ENCODE measurements at places on chromosomes 7 and 10.
A peak's percentile ranks its signal among the peaks of the same experiment; 100 is the strongest.

GRCh38 chr7:158477866-158478265, 109.8 kb downstream of the PTPRN2 start:
- DNase-seq, result no peak

DNA sequence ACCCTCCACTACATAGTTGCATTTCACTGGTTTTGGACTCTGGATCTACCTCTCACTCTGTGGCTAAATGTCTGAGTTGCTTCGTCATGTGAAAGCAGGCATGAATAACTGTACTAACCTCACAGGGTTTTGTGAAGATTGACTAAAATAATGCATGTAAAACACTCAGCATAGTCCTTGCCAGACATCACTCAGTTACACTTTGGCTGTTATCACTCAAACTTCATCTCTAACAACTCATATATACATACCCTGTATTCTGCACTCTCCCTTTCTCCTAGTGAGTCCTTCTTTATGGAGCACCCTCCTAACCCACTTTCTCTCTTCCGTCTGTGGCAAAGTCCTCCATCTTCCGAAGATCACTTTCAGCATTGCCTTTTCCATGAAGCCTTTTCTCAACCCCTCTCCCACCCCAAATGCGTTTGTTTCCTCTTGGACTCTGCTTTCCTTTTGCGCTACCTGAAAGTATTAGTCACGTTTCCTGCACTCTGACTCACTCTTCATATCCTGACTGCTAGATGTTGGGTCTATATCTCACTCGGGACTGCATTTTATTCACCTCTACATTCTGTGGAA, 72.6 kb downstream of the OSBPL3 start:
- no peak for DNase-seq

DNA sequence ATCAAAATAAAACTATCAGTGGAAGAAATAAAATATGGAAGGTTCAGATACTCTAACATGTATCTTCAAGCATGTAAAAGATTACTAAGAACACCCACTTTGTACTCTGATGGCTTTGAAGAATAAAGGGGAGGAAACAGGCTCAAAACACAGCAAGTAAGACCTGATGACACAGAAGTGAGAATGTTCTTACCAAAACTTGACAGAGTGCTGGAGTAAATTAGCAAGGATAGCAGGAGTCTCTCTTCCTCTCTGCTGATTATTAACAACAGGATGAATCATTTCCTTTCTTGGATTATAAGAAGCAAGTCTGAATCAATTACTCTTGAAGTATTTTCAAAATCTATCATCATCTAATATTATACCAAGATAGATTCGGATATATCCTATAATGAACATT, 47.5 kb downstream of the GLI3 start:
- no peak for DNase-seq

DNA sequence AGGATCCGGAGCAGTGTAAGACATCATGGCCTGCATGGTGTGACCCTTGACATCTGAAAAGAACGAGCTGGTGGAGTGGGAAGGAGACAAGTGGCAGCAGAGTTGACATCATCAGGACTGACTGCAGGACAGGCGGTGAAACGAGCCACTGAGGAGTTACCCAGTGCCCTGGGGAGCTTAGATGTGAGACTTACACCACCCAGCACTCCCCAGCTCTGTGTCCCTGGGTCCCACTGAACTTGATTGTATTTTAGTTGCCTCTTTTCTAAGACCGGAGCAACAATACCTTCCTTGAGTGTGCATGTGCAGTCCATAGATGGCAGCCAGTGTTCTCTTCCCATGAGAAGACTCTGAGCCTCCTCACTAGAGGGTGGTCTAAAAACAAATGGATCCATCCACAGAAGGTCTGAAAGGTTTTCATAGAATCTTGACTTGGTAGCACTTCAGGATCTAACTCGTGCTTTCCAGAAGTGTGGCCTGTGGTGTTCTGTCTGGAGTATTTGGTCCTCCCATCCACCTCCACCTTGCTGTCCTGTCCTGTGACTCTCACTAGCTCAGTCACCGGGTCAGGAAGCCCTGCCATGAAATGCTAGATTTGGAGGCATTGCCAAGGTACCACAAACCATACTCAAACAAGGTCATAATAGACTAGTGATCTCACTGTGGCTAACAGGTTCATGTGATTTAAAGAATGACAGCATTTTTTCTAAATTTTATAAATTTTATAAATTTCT, 59.0 kb downstream of the IKZF1 start:
- DNase-seq, result no peak

DNA sequence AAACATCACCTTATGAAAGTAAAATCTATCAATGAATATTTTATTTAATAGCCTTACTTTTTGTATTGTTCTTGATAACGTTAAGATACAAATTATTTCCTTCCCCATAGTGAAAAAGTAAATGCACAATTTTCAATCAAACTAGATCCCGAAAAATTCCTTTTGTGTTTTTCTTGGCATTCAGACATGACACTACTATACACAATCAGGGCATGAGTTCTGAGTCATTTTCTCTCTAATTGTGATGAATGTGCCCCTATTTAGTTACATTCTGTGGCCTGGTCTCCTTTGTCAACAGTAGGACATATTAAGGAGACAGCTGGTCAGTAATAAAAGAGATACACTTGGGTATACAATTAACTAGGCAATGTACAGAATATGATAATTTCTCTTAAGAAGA, 19.8 kb downstream of the COL1A2 start:
- no peak for DNase-seq

DNA sequence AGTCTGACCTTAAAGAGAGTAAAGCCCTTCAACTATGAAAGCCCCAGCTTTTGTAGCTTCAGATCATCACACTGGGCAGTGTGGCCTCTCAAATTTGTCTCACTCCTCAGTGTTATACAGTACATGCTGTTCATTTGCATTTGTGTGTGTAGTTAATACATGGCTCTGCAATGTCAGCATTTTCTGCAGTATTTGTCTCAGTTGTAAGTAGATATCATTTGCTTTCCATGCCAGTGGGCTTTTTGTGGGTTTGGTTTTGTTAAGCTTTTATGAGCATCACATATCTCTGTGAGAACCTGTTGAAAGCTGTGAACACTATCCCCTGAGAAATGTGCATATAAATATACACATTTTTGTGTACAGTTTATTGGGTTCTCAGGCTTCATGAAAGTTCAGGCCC, 57.0 kb downstream of the ZNF277 start:
- DNase-seq, result no peak

- no peak for DNase-seq
Observed at GRCh38 chr7:45591101-45591906, 17.1 kb downstream of the ADCY1 start.

GRCh38 chr7:7944619-7945282, 23.8 kb upstream of the GLCCI1 start:
- peak; percentile 49 for DNase-seq

- DNase-seq, result no peak
Observed at GRCh38 chr10:11612021-11613001, 861 bp upstream of the USP6NL start.

DNA sequence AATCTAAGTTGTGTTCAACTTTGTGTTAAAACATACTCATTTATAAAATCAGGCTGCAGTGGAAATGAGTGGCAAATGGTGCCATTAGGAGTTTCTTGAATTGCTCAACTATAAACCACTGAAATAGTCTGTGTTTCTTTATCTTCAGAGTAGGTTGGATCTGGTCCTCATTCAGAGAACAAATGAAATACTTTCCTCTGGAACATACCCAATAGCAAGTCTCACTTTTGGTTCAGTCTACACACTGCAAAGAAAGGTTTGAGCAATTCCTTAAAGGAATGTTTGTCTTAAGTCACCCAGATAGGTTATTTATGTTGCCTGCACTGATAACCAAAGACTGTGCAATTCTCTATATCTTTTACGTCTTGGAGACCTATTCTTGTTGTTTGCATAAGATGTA, 62.5 kb downstream of the ABCB4 start:
- no peak for DNase-seq

- no peak for DNase-seq
Observed at GRCh38 chr10:113084031-113084430, 134.0 kb downstream of the TCF7L2 start.

GRCh38 chr7:110780712-110781111, 310.2 kb upstream of the LRRN3 start:
- DNase-seq, result peak; percentile 67

DNA sequence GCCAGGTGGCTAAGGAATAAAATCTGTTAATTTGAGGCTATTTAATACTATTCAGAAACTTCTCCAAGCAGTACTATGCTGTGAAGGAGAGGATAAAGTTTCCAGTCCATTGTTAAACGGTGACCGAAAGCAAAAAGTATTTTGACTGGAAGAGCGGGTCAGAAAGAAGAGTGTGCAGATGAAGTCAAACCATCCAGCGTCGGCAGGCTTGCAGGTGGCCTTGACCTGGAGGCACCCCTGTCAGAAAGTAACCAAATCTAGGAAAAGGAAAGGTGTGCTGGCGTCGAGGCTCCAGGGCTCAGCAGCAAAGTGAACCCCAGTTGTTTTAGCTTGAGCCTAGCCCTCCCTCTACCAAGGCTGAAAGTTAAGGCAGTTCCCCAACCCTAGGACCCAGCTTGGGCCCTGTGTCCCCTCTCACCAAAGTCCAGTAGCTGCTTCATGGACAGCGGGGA, 544 bp downstream of the PDK4 start:
- DNase-seq, result peak; percentile 65

GRCh38 chr10:114711869-114712250, 53.8 kb upstream of the ABLIM1 start:
- no peak for DNase-seq

GRCh38 chr7:96059075-96059474, 262.8 kb downstream of the SLC25A13 start:
- DNase-seq, result no peak

- peak; percentile 78 for DNase-seq
Observed at GRCh38 chr10:71059943-71060342, 152.4 kb upstream of the UNC5B start.

- no peak for DNase-seq
Observed at GRCh38 chr7:29749701-29750321, 56.5 kb upstream of the WIPF3 start.

- no peak for DNase-seq
Observed at GRCh38 chr10:88946200-88946599, 6.4 kb downstream of the ACTA2 start.

DNA sequence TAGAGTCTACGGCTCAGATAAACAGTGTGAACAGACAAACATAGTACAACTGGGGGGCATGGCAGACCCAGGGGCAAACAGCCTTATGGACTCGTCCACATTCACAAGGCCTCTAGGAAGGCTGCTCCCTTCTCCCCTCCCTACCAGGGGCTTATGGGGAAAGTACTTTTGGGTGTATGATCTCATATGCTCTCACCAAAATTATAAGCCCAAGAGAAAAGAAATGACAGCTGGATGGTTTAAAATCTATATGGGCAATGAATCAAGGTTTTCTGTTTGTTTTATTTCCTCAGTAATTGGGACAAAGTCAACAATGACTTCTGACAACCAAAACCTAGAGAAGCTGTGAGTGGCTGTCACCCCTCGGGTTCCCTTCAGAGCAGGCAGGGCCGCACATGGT, 144.4 kb downstream of the PKD1L1 start:
- no peak for DNase-seq

- DNase-seq, result peak; percentile 58
Observed at GRCh38 chr7:155373359-155374273, 75.9 kb downstream of the INSIG1 start.

DNA sequence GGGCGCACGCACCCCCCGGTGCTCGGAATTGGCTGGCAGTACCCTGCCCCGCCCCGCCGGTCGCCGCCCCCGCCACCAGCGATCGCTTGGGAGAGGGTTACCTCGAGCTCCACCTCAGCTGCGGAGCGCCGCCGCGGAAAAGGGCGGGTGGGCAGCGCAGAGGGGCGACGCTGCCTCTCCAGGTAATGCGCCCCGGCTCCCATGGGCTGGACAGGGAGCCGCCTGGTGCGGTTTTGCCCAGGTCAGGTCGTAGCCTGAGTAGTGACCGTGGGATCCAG, 1.3 kb downstream of the PFKFB3 start:
- no peak for DNase-seq

- DNase-seq, result no peak
Observed at GRCh38 chr7:121351682-121352081, 22.9 kb downstream of the WNT16 start.

DNA sequence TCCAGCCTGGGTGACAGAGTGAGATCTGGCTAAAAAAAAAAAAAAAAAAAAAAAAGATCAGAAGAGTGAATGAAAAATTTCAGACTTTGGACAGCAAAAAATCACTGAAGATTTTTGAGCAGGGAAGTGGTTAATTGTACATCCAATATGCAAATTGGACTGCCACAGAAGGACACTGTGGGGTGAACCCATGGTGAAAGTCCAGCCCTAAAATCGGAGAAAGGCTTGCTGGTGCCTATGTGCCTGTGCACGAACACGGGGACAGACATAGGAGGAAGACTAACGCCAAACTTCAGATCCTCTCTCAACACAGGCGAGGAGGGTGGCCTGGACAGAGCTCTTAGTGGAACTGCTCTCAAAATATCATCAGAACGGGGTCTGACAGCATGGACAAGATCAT, 65.5 kb downstream of the FAM171A1 start:
- DNase-seq, result no peak

GRCh38 chr7:151648429-151648828, 128.7 kb upstream of the RHEB start:
- DNase-seq, result no peak

- no peak for DNase-seq
Observed at GRCh38 chr10:397321-398068, 262.2 kb downstream of the ZMYND11 start.

DNA sequence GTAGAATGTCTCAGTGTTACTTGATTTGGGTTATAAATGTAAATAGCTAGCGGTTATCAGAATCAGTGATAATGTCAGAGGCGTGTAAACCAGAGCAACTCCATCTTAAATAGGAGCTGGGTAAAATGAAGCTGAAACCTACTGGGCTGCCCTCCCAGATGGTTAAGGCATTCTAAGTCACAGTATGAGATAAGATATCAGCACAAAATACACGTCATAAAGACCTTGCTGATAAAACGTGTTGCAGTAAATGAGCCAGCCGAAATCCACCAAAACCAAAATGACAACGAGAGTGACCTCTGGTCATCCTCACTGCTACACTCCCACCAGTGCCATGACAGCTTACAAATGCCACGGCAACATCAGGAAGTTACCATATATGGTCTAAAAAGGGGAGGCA, 172.3 kb downstream of the CHRM2 start:
- no peak for DNase-seq

GRCh38 chr10:11578802-11579255, 32.6 kb downstream of the USP6NL start:
- DNase-seq, result no peak

GRCh38 chr10:112711366-112711765, 238.7 kb upstream of the TCF7L2 start:
- no peak for DNase-seq

Data from eye (tissue), 1 donor.